ENCODE measurements at places on chromosomes 11 and 22.

DNA sequence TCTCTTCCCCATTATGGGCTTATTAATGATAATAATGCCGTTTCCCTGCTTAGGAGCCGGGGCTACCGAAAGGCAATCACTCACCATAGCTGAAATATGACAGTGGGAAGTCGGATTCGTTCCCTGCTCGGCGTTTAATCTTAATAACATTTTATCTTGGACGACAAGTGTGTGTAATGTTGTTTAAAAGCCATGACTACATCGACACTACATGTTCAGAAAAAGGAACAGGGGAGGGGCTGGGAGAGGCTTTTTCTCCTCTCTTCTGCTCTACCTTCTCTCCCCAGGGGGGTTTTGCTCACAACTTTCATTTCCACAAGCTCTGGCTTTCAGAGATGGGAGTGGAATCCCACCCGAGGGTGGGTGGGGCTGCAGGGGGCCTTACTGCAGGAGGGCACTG is 105.5 kb downstream of the DSCAML1 start:
- no peak for DNase-seq

DNA sequence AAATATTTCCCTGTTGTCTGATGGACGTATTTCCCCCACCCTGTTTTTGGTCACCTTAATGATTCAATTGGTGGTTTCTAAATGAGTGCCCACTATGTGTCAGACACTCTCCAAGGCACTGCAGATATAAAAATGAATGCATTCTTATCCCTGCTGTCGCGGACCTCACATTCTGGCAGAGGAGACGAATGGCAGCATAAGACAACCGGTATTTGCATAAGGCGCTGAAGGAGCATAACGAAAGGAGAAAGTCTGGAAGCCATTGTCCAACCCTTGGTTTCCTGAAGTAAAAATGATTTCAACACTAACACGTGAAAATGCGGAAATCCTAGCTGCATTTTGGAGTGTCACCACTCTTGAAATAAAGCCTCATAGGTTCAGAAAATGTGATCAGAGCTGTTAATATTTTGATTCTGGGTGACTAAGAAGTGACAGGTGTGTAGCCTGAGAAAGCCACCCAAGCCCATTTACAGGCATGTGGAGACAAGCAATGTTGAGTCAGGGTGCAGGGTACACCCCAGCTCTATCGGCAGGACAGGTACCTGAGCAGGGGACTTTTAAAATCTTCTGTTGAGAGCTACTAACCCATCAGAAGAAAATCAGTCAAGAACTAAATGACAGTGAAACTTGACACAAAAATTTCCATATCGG is 10.1 kb upstream of the GAB2 start:
- DNase-seq = no peak

DNA sequence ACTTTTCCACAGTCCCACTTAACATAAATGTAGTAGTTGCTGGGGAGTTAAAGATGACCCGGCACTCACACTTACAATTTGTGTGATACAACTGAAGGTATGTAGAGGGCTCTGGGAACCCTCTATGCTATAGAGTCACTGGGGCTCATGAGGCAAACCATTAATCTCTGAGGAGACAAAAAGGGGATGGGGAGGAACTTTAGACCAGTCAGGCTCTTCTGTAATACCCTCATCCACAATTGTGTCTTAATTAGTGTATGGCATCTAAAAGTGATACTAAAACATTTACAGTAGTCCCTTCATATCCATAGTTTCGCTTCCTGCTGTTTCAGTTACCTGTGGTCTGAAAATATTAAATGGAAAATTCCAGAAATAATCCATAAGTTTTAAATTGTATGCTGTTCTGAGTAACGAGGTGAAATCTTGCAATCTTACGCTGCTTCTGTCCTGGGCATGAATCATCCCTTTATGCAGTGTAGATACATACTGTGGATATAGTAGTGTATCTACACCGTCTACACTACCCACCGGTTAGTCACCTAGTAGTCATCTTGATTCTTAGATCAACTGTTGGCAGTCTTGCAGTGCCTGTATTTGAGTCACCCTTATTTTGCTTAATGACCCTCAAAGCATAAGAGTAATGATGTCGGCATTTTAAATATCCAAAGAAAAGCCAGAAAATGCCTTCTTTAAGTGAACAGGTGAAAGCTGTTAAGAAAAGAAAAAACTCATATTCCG is 12.2 kb downstream of the CBL start:
- DNase-seq = no peak

- DNase-seq = no peak
Measured at GRCh38 chr11:18449251-18449650, 6.4 kb upstream of the LDHAL6A start.

DNA sequence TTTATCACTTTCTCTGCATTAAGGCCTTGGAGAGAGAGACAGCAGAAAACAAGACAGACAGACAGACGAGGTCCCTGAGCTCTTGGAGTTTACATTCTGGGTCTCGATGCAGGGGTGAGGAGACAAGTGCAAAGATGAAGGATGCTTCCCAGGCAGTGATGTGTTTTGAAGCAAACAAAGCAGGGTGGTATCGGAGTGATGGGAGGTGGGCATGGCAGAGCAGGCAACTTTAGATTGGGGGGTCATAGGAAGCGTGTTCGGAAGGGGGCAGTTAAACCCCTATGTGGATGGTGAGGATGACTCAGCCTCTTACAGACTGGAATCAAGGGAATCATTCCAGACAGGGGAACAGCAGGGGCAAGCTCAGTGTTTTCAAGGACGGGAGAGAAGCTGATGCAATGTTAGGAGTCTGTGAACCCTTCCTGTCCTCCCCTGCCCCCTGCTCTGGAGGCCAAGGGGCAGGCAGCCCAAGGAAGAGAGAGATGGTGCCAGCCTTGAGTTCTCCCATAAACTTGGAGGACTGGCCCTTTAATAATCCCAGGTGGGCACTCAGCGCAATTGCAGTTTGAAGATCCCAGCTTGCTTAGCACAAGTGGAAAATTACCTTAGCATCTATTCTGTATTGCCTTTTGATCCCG is 180.2 kb downstream of the CHST1 start:
- no peak for DNase-seq

GRCh38 chr22:11627436-11627797 is 3900.6 kb upstream of the OR11H1 start:
- DNase-seq = no peak

All from activated CD4-positive, alpha-beta T cell treated with anti-CD3 and anti-CD28 coated beads for 24 hours (primary cell).